ENCODE measurements at places on chromosomes 12 and 14.
A peak's percentile ranks its signal among the peaks of the same experiment; 100 is the strongest.

- DNase-seq: no peak
Observed at GRCh38 chr14:103400537-103400936, 15.3 kb downstream of the MARK3 start.

DNA sequence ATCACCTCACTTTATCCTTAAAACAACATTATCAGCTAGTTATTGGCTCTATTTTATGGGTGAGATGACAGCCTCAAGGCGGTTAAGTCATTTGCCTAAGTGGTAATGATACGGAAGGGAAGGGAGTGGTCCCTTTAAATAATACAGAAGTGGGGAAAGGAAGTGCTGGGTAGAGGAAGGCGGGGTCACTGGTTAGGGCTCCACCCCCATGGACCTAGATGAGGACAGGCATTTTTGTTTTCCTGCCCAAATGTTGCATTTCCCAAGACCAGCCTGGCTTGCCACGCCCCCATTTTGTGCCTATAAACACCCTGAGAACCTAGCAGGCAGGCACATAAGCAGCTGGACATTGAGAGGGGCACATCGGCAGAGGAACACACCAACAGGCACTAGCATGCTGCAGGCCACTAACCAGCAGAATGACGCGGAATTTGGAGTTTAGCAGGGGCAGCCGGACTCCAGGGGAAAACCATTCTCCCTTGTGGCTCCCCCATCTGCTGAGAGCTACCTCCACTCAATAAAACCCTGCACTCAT, 100.9 kb downstream of the EPS8 start:
- no peak for DNase-seq

DNA sequence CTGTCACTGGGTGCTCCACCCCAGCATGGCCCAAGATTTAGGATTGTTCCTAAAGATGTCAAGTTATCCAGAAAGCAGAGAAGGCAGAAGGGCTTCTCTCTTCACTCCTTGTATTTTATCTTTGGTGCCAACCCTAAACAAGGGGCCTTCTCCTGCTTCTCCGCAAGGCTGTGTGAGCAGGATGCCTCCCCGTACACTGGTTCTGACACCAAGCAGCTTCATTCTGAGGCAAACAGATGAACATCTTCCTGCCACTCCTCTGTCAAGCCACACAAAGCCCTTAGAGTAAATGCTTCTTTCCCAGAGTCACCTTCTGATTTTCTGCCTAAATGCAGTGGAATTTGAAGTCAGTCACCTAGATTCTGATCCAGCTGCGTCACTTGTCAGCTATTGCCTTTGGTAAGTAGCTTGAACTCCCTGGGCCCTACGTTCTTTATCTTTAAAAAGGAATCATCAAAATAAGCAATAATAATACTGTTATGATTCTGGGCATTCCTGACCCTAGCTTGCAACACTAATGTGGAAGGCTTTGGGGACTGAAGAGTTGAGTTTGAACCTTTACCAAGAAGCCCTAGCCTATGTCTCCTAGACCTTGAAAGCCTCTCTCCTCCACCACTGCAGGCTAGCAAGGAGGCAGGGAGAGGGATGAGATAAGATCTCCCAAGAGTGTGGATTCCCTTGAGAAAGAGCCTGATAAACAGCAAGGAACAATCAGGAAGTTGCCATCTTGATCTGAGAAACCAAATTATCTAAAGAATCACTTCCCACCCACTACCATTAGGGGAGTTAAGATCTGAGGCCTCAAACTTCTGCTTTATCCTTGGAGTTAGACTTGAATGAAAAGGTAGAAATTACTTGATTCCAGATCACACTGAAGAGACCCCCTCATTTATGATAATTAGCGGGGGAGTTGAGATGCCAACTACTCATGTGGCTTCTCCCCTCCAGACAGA, 5.7 kb downstream of the KRT73 start:
- no peak for DNase-seq

DNA sequence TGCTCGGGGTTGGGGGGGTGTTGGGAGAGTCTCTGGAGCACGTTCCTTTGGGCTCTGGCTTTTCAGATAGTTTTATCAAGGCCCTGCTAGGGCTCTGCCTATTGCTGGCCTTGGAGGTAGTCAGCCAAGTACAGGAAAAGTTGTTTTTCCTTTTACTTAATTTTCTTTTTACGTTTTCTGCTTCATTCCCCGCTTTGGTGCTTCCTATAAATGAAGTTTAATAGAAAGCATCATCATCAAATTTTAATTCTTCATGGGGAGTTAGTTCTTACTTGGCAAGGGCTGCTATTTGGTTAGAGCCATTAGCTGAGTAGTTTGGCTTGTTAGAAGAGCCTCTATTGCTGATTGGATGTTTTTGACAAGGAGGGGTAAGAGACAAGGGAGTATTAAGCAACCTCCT, 15.1 kb upstream of the ADAM21 start:
- DNase-seq: no peak

DNA sequence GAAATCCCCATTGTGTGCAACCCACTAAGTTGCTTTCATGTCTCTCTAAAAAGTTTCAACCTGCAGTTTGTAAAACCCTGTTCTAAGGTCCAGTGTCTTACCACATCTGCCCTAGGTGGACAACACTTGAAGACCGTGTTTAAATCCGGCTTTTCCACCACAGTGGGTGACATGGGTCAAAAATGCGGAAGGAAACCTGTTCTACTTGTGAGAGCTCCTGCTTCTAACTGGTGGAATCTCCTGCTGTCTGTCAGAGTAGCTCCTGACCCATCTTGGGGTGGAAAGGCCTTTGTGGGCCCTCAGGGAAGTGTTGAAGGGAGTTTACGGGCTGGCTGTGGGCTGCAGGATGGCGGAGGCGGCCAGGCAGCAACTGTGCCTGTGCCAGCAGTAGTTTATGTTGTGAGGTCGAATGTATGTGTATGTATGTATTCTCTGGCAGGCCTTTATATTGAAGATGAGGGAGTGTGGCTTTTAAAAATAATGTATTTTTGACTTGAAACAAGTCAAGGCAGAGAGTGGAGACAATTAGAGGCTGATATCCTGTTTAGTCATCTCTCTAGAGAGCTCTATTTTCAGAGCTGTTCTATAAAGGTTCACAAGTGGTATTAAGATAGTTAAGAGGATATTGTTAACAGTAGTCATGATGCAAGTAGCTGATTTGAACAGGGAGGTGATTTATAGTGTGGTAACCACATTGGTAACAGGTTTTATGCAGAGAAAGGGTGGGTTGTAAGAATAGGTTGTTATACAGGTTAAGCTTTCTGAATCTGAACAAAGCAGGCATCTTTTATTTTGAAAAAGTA, 67.0 kb downstream of the PRKCH start:
- DNase-seq: peak; percentile 8

DNA sequence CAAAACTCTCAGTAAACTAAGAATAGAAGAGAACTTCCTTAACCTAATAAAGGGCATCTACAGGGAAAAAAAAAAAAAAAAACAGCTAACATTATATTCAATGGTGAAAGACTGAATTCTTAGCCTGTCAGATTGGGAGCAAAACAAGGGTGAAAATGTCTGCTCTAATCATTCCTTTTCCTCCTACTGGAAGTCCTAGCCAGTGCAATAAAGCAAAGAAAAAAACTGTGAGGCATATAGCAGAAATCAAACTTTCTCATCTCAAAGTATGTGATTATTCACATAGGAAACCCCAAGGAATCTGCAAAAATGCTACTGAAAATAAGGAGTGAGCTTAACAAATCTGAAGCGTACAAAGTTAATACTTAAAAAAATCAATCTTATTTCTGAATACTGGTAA, 170.7 kb downstream of the NUAK1 start:
- no peak for DNase-seq

DNA sequence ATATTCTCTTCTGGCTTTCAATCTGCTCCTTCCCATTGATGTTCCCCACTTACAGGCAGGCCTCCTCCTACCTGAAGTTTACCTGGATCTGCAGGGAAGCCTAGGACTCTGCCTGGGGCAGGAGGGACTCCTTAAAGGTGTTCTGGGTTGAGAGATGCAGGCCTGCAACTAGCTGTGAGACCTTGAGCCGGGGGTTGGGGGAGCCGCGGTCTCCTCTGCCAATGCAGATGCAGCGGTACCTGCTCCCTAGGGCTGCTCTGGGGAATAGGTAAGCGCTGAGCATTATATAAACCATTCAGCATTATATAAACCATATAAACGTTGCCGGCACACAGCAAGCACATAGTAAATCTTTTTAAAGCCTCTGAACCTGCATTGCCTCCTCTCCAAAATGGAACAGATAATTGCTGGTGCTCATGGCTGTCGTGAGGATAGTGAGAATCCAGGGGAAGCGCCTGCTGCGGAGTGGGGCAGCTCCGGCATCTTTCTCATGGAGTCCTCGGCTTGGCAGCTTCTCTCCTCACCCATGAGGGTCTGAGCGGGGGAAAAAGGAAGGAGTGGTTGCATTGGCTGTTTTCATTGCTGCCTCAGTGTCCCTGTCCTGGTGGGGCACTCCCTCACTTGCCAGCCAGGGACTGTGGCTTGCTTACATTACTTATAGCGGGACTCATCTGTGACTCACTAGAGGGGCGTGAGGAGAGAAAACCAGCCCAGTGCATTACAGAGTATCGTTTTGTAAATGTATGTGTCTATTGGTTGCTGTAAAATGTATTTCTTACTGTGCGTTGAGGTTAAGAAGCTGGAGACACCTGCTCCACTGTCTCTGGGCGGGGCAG, 12.5 kb upstream of the KRT80 start:
- DNase-seq: no peak

GRCh38 chr14:104694991-104695659, 5.7 kb downstream of the INF2 start:
- peak; percentile 23 for DNase-seq

DNA sequence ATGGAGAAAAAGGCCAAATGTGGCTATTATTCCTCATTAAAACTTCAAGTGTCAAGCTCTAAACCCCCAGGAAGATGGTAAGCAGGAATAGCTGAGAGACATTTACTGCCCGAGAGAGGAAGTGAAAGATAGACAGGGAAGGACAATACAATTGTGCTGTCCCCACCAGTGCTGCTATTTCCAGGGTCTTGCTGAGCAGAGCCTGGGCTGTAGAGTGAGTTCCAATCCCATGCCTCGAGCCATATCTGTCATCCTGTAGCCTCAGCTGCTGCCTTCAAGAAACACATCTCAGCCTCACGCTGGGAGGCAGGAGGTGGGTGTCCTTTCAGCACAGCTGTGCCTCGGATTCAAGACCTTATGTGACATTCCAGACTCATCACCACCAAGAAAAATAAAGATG, 114.0 kb downstream of the RPAP3 start:
- no peak for DNase-seq

DNA sequence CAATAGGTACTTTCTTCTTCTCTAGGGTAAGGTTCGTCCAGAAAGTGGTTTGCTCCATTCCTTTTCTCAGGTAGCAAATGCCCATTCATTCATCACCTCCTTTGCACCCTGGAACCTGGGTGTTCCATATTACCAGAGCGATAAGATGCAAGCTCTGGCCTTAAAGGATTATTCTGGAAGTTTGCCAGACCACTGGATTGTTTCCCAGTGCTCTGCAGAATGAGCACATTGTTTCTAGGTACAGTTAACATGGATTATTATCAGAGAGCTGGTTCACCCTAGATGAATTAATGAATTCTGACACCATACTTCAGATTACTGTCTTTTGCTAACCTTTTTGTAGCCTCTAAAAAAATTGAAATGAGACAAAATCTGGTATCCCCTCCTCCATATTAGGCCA, 170.9 kb upstream of the BMP4 start:
- DNase-seq: no peak

DNA sequence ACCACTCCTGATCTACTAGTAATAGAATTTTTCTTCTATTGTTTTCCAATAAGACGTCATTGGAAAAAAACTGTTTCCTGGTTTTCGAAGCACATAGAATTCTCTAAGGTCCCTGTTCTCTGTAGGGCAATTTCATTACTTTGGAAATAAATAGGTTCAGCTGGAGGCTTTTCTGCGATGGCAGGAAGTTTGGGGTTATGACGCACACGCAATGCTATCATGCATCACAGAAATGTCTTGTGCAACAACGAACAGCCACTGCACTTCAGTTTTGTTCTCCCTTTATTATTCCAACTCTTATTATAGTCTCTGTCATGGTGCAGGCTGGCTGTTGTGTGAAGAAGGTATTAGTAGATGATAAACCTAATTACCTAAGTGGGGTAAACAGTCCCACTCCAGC, 59.0 kb downstream of the KCNK10 start:
- DNase-seq: no peak

DNA sequence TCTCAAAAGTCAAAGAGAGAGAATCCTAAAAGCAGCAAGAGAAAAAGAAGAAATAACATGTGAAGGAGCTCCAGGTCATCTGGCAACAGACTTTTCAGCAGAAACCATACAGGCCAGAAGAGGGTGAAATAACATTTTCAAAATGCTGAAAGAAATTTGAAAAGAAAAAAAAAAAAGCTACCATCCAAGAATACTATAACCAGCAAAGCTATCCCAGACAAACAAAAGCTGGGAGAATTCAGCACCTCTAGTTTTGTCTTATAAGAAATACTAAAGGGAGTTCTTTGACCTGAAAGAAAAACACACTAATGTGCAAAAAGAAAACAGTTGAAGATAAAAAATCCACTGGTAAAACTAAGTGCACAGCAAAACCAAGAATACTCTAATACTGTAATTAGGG, 36.8 kb downstream of the SLC41A2 start:
- DNase-seq: no peak

DNA sequence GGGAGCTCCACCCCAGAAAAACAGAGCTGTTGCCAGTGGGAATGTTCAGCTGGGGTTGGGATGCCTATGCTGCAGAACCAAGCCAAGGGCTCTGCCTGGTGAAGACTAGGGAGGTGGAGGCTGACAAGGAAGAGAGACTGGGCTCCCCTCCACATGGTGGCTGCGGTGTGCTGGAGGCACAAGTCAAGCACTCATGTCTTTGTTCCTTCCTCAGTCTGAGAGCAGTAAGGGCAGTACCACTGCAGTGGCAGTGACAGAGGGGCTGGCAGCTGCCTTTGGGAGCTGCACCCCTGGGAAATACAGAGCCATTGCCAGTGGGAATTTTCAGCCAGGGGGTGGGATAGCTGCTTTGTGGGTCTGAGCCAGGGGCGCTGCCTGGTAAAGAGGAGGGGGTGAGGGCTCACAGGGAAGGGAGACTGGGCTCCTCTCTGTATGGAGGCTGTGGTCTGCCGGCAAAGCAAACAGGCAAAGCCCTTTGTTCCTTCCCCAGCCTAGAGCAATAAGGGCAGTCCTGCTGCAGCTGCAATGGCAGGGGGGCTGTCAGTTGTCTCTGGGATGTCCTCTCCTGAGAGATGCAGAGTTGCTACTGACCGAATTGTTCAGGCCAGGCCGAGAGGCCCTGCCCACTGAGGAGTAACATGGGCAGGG, 255.9 kb downstream of the RAD51B start:
- DNase-seq: no peak

DNA sequence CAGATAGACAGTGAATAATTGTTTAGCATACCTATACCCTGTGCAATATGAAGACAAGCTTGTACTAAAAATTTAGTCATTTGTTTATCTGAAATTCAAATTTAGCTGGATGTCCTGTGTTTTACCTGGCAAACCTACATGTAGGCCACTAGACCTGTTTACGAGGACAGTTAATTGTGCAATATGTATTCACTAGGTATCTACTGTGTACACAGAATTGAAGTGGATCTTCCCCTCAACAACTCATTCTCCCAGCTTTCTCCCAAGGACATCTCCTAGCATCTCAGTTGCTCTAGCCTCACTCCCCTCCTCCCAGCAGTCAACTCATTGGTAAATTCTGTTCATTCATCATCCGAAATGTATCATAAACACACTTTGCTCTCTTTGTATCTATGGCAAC, 25.3 kb downstream of the AK7 start:
- no peak for DNase-seq
